ENCODE measurements at places on chromosomes 1 and 21.

DNA sequence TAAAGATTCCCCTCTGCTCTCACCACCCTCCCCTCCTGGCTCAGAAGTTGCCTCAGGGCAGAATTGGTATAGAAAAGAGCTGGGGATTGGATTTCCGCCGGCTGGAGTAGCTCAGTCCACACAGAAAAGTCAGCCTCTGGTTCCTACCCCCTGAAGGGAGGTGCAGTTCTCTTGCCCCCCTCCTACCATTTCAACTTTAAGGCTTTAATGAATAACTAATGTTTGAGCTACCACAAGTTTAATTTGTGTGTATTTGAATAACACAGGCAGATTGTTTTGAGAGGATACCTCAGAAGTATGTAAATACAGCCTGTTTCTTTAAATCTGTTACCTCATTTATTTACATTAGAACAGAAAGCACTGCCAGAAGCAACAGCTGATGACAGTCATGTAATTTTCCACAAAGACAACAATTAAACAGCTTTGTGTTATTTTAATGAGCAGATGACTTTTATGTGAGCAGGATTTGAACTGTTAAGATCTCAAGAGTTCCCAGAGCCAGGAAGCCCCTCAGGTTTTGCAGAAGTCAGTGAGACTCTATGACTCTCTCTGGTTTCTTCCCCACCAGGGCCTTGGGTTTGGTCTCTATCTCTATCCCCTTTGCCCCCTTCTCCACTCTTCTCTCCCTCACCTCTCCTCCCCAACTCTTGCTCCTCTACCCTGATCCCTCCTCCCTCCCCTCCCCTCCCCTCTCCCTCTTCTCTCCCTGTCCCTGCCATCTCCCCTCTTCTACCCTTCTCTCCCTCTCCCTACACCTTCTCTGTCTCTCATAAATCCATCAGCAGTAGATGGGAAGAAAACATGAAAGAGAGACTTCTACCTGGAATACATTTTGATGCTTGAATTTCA, 26.3 kb downstream of the DUSP10 start:
- no peak for DNase-seq

GRCh38 chr1:95126846-95127245, 9.7 kb downstream of the TLCD4 start:
- DNase-seq, result no peak

DNA sequence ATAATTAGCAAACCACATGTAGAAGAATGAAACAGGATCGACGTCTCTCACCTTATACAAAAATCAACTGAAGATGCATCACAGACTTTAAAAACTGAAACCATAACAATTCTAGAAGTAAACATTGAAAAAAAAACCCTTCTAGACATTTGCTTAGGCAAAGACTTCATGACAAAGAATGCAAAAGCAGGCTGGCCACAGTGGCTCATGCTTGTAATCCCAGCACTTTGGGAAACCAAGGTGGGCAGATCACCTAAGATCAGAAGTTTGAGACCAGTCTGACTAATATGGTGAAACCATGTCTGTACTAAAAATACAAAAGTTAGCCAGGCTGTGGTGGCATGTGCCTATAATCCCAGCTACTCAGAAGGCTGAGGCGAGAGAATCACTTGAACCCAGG, 1351.7 kb downstream of the MRPL39 start:
- no peak for DNase-seq

GRCh38 chr1:109616391-109616790, 3.0 kb downstream of the GNAT2 start:
- no peak for DNase-seq

DNA sequence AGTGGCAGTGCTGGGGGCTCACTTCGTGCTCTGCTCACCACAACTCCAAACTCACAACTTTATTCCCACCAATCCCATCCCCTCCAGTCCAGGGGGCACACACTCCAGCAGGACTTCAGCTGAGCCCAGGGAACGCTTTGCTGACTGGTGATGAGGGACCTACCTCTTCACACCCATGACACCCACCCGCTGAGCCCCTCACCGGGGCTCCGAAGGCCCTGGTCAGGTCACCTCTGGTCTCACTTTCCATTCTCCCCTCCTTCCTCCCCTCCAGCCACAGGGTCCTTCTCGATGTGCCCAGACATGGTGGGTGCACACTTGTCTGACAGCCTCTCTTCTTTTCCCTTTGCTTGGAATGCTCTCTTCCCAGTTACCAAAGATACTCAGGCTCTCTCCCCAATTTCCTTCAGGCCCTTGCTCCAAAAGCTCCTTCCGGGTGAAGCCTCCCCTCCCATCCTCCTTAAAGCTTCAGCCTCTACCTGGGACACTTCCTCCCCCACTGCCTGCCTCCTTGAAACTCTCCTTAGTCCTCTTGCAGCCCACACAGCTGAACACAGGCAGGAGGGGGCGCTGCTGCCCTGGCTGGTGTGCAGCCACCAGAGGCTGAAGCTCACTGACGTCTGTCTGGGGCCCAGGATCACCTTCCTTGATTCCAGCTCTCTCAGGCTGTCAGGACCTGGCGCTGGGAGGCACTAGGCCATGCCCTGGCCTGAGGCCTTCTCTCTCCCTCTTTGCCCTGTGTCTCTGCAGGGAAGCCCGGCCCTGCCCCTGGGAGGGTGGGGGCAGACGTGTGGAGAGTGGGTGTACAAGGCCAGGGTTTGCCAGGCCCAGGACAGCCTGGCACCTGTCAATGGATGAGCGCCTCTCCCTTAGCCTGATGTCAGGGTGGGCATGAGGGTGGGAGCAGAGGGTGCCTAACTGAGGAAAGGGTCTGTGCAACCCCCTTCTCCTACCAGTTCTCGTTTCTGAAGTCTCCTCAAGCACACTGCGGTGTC, 1.6 kb downstream of the KCNE1 start:
- no peak for DNase-seq

- DNase-seq, result no peak
Measured at GRCh38 chr1:41286486-41286885, 44.4 kb upstream of the SCMH1 start.

GRCh38 chr1:157140063-157140588, 1.9 kb upstream of the ETV3 start:
- DNase-seq, result no peak

DNA sequence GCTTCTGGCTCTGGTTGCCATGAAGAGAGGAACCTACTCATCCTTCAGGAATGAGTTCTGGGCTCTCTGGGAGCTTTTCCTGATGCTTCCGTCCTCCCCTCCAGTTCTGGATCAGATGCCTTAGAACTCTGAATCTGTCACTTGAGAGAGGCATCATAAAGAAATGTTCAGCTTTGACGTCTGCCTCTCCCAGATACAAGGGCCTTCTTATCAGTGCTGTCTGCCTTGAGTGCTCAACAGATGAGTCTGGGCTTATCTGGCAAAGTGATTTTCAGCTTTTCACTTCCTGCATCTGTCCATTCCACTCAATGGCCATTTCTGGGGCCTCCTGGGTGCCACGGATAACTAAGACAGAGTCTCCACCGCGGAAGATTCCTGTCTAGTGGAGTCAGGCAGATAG, 12.3 kb upstream of the OTUD3 start:
- no peak for DNase-seq

DNA sequence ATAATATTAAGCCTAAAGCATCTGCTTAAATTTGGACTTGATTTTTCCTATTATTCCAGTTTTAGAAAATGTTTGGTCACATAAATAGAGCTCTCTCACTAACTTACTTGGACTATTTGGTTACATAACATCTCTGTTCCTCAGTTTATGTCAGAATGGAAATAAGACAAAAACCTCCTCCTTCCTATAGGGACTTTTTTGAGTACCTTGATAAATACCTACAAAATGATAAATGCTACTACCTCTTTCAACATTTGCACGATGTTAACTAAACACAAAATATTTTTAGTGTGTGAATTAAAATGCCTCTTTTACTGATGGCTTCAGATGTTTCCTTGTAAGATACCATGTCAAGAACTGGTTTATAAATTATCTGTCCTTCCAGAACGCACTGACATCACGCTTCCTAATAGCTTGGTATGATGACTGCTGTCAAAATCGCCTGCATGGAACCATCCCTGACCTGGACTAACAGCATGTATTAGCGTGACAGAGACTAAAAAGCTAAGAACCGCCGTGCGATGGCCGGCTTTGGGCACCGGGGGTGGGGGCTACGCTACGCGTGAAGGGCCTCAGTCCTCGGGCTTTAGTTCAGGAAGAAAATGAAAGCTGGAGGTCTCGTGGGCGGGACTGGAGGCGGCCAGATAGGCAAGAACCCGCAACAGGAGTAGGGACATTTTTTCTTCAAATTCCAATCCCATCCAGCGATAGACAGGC, 133.2 kb upstream of the BARHL2 start:
- DNase-seq, result no peak

DNA sequence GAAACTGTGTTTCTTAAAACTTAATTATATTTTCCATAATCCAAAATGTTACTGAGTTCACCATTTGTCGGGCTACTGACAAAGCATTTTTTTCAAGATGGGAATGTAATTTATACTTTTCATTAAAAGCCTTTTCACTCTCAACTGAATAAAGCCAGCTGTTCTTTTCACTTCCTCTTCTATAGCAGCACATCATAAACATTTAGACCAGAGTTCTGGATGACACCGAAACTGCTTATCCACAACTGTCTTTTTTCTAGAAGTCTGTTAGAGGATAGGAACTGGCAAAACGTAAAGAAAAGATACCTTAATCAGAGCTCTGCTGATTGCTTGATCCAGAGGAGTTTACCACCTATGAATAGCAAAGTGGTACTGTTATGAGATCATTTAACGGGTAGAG, 594.7 kb downstream of the ADGRL2 start:
- no peak for DNase-seq

GRCh38 chr1:42963378-42964043, 4.8 kb upstream of the SLC2A1 start:
- DNase-seq, result no peak

GRCh38 chr1:52659356-52659755, 26.4 kb downstream of the SHISAL2A start:
- no peak for DNase-seq

- DNase-seq, result no peak
Measured at GRCh38 chr1:232316864-232317263, 313.1 kb downstream of the SIPA1L2 start.

GRCh38 chr1:150537732-150538684, 11.2 kb upstream of the ADAMTSL4 start:
- DNase-seq, result no peak

- DNase-seq, result no peak
Measured at GRCh38 chr1:154320882-154321608, at the start of gene AQP10. Gene AQP10, plus strand, starts transcription at chr1:154321093. Its CDS starts 63 bp downstream, at chr1:154321156.

DNA sequence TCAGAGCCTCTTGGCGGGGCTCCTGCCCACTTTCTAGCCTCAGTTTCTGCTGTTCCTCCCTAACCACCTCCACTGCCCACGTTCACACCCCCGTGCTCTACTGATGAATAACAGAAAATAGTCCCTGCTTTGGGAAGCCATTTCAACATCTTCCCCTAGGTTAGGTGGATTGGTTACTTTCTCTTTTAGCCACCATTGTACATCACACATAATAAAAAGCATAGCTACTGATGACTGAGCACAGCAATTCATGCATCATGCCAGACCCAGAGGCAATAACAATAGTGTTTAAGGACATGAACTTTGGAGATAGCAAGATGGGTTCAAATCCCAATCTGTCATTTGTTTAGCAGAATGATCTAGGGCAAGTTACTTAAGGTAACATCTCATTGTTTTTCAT, 74.6 kb downstream of the COLGALT2 start:
- no peak for DNase-seq

GRCh38 chr1:244405856-244406255, 45.9 kb downstream of the ADSS2 start:
- DNase-seq, result no peak

DNA sequence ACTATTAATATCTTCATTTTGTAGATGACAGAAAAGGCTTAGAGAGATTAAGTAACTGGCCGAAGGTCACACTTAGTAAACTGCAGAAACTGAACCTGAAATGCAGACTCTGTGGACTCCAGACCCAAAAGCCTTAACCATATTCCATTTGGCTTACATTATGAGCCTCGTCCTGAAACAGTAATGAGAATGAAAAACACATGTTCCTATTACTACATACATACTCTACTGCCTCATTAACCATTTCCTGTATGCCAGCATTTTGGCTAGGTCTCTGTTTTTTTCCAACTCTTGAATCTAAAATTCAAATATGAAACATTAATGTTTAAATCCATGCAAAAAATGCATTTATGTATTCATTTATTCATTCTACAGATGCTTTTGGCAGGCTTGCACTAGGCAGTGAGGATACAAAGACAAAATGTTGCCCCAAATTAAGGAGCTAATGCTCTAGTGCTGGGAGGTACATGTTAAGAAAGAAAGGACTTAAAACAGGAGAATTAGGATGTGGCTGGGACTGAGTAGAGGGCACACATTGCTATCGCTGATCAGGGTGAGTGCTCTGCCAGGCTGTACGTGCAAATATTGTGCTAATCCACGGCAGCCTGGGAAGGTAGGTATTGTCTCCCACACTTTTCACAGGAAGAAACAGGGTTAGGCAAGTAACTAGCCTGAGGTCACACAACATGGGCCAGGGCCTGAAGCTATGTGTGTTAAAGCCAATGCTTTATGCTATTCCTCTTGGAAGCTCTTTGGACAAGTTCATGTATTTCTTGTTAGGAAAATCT, 14.0 kb downstream of the DEGS1 start:
- no peak for DNase-seq

DNA sequence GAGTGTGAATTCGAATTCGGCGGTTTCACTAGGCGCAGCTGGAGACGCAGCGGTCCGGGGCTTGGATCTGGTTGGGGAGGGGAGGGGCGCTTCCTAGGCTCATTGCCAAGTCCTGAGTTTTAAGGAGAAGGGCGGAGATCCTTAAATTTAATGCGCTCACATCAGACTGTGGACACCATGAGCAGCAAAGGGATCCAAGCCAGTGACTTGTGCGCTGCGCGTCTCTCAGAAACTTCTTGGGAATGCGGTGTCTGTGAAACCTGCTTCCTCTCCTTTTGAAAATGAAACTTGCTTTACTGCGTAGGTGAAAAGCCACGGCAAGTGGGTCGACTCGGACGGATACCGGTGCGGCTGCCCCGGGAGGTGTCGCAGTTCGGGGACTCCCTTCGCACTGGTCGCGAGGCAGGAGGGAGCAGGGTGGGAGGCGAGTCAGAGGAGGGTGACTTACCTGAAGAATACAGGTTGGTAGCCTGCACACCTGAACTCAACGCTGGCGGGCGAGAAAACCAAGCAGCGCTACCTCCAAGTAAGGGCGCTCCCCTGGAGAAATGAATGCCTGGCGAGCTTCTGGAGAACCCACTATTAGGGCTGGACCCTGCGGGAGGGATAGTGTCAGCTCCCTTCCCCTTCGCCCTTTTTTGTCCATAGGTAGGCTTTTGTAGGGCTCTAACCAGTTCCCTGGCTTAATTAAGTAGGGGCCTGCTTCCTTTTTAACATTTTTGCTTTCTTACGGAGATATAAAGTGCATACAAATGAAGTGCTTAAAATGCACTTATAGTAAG, 992 bp downstream of the TENT5C start:
- DNase-seq, result peak; percentile 64

GRCh38 chr1:177310326-177310725, 139.6 kb downstream of the BRINP2 start:
- DNase-seq, result no peak

DNA sequence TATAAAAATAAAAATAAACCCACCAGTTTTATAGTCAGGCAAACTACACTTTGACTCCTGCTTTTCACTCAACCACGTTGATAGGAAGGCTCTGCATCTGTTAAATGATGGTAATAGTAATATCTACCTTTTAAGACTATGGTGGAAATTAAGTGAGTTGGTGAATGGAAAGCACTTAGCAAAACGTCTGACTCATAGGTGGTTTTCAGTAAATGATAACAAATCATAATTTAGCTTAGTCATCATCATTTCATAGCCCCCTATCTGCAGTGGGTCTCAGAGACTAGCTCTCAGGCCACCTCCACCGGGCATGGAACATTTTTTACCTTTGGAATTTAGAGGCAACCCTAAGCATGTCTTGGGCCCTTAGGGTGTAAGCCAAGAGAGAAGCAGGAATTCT, 160.0 kb downstream of the PDE4B start:
- no peak for DNase-seq
